K562 (cell line): ENCODE measurements at places on chromosomes 6 and 20.

DNA sequence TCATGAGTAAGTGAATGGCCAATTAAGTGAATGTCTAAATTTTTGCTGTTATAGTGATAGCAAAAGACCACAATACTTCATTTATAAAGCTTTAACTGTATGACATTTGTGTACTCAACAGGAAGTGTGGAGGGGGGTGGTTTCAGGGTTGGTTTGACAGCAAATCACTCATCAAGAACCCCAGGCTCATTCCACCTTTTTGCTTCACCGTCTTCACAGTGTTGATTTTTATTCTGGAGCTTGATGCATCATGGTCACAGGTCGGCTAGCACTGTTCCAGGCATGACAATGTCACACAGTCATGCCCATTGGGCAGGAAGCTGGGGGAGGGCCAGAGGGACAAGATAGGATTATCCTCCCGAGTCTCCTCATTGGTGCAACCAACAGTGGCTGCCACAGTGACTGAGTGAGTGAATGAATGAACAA is 75.0 kb downstream of the MDGA1 start:
- DNase-seq: peak; percentile 56

- DNase-seq: no peak
Observed at GRCh38 chr20:38537176-38537575, 43.8 kb upstream of the ADIG start.

DNA sequence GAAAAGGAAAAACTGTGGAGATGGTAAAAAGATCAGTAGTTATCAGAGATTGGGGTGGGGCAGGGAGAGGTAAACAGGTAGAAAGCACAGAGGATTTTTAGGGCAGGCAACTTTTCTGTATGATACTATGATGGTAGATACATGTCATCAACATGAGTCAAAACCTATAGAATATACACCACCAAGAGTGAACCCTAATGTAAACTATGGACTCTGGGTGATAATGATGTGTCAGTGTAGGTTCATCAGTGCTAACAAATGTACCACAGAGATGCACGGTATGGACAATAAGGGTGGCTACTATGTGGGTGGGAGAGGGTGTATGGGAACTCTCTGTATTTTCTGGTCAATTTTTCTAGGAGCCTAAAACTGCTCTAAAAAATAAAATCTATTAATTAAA is 18.5 kb downstream of the PACSIN1 start:
- no peak for DNase-seq

- no peak for DNase-seq
Observed at GRCh38 chr20:62518911-62519310, 43.1 kb upstream of the GATA5 start.

DNA sequence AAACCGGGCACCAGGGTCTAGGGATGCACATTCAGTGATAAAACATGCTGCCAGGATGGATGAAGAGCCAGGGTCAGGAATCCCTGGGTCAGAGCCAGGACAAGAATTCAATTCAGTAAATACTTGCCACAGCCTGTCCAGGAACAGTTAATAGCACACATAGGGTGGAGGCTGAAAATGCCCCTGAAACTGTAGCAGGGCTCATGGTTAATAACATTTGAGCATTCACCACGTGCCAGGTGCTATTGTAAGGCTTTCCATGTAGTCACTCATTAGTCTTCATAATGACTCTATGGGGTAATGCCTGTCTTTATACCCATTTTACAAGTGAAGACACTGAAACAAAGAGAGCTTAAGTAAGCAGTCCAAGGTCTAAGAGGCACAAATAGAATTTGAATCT is 296.3 kb downstream of the LRFN2 start:
- no peak for DNase-seq

DNA sequence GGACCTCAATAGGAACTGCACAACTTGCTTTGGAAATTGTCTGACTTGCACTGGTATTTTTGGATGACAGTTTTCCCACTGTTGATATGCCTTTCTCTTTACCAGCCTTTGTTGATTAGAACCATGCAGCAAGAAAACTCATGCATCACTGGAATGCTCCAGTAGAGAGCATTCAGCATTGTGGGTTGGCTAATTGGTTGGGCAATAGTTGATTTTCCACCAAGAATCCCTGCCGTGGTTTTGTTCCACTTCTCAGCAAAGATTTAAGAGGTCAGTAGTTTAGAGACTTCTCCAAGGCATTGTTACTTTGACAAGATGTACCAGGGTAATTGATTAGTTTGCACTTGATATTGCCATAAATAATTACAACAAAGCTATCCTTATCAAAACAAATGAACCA is 260.0 kb downstream of the DHX35 start:
- DNase-seq: no peak

GRCh38 chr6:133648581-133648980 is 240.3 kb upstream of the TCF21 start:
- no peak for DNase-seq

DNA sequence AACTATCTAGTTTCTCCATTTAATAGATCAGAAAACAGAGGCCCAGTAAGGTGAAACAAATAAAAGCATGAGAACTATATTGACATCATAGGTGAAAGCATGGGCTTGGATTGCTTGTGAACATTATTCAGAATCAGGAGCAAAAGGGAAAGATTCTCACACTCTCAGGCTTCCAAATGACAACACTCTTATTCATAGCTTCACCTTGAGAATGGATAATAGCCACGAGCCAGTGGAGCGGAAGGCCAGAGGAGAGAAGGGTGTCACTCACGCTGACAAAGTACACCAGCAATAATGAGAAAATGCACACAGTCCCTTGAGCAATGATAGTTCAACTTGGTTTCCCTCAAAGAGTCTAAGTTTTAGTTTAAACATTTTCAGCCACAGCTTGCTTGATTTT is 339.0 kb downstream of the TPBG start:
- no peak for DNase-seq

DNA sequence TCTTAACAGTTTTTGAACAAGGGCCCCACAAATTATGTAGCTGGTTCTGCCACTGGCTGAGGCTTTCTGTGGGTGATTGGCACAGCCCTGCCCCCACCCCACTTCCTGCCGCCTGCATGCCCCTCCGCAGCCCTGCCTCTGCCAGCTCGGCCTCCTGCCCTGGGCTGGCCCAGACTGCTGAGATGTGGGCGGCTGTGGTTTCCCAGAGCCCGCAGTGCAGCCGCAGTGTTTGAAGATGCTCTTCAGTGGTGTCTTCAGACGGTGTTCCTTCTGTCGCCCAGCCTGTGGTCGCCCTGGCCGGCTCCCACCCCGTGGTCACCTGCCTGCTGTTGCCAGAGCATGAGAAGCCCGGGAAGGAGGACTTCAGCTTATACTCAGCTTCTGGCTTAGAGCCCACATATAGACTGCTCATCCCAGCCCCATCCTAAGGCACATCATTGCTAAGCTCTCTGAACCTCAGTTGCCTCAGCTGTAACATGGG is 154.3 kb downstream of the VEGFA start:
- no peak for DNase-seq

DNA sequence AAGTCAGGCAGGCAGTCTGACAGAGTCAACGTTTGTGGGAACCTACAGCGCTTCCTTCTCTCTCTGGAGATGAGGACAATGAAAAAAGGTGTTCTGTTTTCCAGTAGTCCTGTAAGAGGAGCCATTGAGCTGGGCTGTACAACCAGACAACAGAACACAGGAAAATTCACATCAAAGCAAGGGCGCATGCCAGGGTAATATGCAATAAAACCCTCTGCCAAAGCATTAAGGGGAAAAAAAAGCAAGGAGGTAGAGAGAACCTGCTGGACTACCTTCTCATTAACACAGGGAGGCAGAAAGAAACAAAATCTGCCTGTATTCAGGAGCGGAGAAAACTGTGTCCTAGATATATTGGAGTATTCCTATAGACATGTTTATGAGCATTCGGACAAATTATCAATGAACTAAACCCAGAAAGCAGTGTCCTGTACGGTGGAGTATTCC is 1.3 kb downstream of the RNF24 start:
- no peak for DNase-seq

- no peak for DNase-seq
Observed at GRCh38 chr6:166950443-166950821, 5.9 kb downstream of the RNASET2 start.

- DNase-seq: no peak
Observed at GRCh38 chr6:166446146-166446545, 63.4 kb upstream of the MPC1 start.

- no peak for DNase-seq
Observed at GRCh38 chr6:161274898-161275297, 1.0 kb upstream of the AGPAT4 start.

DNA sequence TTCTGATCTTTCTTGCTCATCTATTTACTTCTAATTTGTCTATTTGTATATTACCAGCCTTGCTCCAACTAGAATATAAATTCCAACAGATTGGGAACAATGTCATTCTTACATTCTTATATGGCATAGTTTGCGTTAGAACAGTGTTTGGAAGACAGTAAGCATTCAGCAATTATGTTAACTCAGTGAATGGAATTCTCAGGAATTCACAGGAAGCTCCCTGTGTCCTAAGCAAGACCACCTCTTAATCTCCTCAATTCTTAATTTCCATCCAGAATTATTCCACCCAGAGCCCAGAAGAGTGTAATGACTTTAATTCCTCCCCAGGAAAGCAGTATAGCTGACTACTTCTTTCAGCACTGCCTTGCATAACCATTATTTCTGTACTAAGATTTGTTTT is 18.2 kb upstream of the HS3ST5 start:
- DNase-seq: no peak

GRCh38 chr6:56916849-56917551 is 37.9 kb upstream of the BEND6 start:
- no peak for DNase-seq

- DNase-seq: no peak
Observed at GRCh38 chr6:152096863-152097496, 289.5 kb downstream of the ESR1 start.

- DNase-seq: no peak
Observed at GRCh38 chr6:136787726-136788068, 4.6 kb downstream of the MAP3K5 start.

DNA sequence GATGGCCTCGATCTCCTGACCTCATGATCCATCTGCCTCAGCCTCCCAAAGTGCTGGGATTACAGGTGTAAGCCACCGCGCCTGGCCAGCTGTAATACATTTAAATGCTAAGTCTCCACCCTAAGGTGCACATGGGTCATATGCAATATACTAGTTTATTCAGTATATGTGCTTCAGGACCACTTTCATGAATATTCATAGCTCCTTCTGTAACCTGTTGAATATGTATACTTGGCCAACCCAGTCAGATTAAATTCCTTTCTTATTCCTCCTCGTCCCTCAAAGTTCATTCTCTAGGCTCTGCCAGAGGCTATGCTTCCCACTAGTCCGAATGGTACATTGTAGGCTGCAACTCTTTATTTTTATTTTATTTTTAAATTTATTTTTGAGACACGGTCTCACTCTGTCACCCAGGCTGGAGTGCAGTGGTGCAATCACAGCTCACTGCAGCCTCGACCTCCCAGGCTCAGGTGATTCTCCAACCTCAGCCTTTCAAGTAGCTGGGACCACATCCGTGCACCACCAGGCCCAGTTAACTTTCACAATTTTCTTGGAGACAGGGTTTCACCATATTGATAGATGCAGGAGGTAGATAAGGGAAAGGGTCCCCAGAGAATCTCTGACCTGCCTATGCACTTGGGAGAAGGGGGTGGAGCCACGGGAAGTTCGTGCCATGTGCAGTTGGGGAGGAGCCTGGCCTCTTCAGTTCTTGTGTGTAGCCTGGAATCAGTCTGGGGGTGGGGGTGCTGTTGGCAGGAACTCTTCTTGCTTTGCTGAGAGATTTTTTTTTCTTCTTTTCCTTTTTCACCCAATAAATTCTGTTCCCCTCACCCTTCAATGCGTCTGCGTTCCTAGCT is 41.3 kb upstream of the DDR1 start:
- no peak for DNase-seq

- DNase-seq: no peak
Observed at GRCh38 chr20:13648291-13649228, 9.8 kb upstream of the TASP1 start.

DNA sequence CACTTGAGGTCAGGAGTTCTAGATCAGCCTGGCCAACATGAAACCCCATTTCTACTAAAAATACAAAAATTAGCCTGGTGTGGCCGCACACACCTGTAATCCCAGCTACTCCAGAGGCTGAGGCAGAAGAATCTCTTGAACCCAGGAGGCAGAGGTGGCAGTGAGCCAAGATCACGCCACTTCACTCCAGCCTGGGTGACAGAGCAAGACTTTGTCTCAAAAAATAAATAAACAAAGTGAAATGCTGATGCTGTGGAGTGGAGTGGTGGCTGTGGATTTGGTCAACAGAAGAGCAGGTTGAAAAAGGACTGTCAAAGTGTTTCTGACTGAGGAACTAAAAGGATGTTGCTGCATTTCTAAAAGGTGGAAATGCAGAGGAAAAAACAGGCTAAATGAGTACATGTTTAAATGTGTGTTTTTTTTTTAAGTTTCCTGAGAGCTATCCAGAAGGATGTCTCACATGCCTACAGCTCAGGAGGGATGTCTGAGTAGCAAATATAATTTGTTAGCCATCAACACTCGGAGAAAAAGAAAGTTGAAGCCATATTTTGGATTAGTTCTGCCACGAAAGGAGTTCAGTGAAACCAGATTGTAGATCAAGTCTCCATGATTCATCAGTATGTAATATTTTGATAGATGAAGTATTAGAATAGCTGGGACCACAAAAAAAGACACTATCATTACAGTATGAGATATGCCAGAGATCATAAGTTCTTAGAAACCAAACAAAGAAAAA is 621.1 kb upstream of the ADGRB3 start:
- DNase-seq: no peak

- no peak for DNase-seq
Observed at GRCh38 chr6:132805548-132805947, 7.1 kb upstream of the SLC18B1 start.

DNA sequence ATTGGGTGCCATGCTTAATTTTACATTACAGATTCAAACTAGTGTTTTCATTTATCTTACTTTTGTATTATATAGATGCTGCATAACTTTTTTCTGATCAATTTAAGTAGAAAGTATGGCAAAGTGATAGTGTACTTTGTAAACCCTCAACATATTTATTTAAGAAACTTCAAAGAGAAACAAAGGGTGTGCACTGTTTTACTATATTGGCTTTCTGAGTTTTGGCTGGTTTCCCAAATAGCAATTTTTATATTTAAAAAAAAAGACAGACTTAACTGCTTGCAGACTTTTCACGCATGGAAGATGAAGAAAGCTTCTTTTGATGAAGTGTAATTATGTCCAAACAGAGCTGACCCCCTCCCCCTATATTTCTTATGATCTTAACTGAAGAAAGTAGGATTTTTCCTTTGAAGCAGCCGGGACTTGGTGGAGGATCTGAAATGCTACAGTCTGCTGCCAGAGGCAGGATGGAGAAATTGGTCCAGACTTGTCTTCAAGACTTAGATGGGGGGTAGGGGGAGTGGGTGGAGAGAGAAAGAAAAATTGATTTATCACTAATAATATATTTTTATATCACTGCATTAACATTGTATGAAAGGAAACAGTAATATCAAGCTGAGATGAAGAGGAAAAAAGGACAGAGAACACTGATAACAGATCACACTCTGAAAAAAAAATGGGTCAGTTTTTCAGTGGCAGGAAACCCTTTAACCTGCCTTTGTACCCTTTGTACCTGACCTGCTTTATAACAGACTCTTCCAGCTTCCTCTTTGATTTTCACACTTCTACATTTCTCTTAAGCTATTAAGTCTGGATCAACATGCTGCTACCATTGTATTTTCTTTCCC is 56.0 kb upstream of the SUPT3H start:
- DNase-seq: no peak

GRCh38 chr6:49782725-49783124 is 4.4 kb downstream of the PGK2 start:
- peak; percentile 61 for DNase-seq

GRCh38 chr6:110731196-110731595 is 84.1 kb downstream of the CDK19 start:
- no peak for DNase-seq
